ENCODE measurements at places on chromosomes 3 and 15.

- DNase-seq: no peak
These were observed 83.0 kb downstream of the PLOD2 start for GRCh38 chr3:146078031-146078430.

GRCh38 chr3:65539616-65540015 lies 499.1 kb downstream of the MAGI1 start:
- DNase-seq: no peak

DNA sequence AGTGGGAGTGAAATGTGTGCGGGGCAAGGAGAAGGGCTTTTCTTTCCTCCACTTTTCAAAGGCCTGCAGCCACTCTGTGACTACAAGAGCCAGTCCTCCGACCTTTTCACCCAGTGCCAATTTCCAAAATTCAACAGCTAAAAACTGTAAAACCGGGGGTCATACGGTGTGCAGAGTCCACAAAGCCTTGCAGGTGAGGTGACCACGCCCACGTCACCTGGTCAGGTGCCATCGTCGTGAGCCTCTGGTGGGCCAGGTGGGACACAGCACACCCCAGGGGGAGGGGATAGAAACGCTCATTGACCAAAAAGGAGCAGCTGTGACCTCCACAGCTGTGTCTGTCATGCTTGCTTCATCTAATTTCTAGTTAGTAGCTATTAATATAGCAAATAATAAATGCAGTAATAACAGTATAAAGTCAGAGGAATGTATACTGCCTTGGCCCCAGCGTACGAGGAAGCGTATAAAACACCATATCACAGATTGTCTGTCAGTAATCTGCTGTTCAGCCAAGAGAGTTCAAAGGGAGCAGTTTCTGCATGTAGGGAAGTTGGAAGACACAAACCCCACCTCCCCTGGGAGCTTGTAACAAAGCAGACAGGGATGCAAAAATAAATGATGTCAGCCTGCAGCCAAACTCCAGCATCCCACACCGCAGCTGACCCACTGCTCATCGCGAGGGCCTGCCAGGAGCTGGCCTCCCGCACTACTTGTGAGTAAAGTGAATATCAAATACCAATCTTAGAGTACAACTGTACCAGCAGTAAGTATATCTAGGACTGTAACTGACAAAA lies 86.7 kb downstream of the VGLL4 start:
- DNase-seq: no peak

DNA sequence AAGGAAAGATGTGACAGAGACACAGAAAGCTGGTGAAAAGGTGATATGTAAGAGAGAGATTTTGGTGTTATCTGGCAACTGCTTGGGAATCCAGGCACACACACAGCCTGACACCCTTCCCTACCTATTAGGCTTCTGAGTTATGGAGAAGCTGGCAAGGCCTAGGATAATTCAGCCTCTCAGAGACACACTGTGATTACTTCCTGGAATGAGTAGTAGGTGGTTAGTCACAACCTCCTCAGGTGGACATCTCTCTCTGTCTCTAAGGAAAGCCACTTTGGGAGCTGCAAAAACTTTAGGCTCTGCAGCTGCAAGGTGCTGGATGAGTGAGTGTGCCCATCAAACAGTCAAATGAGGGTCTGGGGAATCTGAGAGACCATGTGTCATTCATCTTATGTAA lies 201.9 kb downstream of the PDCD6IP start:
- no peak for DNase-seq

GRCh38 chr3:157175691-157176507 lies 16.0 kb upstream of the CCNL1 start:
- peak; percentile 90 for DNase-seq

DNA sequence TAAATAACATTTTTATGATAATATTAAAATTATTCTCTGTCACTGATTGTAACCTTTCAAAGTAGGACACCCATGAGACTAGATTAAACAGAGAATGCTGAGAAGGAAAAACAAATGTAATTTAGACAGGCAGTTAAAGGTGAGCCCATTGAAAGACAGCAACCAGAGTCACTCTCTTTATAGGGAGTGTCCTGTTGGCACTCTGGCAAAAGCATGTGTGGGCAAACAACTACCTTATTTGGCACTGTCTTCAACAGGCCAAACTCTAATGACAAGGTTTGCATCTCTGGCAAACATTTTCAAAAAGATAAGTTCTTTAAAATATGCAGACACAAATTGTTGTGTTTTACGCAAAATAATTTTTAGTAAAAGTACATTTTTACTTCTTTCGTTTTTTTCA lies 29.8 kb downstream of the NFKBIZ start:
- no peak for DNase-seq

- DNase-seq: no peak
These were observed 445.1 kb downstream of the MECOM start for GRCh38 chr3:169218314-169218983.

GRCh38 chr15:60370105-60370868 lies 27.5 kb downstream of the ANXA2 start:
- no peak for DNase-seq

DNA sequence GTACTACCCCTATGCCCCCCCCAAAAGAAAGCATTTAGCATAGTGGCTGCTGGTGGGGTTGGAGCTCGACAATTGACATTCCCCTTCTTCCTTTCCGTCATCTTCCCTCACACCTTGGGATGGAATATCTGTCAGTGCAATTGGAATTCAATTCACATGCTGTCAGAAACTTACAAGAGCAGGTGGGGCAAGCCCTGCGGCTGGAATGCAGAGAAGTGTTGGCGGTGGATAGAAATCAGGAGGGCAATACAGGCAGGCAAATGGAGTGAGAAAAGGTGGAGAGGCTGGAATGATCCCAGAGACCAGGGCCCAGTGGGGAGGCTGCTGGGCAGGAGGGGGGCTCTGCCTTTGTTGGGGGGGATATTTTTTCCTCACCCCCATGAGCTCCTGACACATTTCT lies 44.1 kb downstream of the FAM3D start:
- no peak for DNase-seq

- no peak for DNase-seq
These were observed 185.8 kb upstream of the UBE3A start for GRCh38 chr15:25624504-25625177.

GRCh38 chr15:63482874-63483323 lies 21.5 kb upstream of the USP3 start:
- no peak for DNase-seq

DNA sequence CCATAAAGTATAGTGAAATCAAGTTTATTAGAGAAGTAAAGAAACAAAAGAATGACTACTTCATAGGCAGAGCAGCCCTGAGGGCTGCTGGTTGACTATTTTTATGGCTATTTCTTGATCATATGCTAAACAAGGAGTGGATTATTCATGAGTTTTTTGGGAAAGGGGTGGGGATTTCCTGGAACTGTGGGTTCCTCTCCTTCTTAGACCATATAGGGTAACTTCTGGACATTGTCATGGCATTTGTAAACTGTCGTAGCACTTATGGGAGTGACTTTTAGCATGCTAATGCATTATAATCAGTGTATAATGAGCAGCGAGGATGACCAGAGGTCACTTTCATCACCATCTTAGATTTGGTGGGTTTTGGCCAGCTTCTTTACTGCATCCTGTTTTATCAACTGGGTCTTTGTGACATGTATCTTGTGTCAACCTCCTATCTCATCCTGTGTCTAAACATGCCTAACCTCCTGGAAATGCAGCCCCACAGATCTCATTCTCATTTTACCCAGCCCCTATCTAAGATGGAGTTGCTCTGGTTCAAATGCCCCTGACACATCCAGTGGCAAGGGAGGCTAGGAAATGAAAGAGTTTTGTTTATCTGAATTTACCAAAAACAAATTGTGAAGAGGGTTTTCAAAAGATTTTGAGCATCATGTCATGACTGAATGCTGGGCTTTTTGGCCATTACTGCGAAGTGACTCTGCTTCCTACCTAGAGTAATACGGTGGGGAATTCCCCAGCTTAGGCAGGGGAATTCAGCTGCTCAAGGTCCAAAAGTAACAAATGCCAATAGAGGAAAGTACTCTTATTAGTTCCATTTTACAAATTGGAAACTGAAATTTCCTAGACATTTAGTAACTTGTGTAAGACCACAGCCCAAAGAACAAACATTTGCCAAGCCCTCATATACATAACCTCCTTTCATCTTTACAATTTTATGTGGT lies 6.2 kb upstream of the SPSB4 start:
- no peak for DNase-seq

DNA sequence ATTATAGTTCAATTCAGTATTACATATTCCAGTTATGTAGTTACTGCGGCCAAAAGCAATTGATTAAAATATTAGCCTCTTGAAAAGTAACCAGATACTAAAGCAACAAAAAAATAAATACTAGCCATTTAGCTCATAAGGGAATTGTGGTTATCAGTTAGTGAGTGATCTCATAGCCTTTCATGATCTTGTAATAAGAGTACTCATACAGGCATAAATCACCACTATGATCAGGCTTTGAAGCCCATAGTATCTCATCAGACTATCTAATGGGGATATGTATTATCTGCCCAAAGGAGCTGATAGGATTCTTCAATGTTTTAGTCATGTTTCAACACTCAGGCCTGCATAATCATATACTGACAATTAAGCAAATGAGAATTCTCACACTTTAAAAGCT lies 184.1 kb upstream of the CCDC54 start:
- no peak for DNase-seq

DNA sequence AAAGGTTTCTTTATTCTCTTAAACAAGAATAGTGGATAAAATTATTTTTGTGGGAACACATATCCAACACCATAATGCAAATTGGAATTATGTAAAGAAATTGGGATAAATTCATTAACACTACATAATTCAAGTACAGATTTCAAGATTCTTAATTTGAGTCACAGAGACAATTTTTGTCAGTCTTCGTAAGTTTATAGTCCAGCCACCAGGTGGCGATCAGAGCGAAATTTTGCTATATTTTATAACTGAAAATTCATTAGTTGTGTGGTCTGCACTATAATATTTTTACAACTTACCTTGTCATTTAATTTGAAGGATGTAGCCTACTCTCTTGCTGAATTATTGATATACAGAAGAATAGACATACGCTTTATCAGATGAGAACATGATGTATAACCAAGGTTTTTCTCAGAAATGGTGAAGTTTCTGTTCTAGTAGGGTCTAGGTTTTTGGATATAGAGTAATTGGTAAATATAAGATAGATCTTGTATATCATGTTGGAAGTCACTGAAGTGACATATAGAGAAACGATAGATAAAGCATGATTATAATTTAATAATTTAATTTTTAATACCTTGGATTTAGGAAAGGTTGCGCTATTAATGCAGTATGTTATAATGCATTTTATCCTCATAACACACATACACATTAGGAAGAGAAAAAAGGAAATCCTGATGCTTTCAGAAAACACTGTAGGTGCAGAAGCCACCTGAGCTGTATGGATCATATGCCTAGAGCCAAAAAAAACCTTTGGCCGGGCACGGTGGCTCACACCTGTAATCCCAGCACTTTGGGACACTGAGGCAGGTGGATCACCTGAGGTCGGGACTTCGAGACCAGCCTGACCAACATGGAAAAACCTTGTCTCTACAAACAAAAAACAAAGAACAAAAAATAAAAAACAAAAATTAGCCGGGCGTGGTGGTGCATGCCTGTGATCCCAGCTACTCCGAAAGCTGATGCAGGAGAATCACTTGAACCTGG lies 31.7 kb downstream of the PLSCR4 start:
- no peak for DNase-seq

All from lower leg skin (tissue), 4 donors.